Cerebellar nuclear complex (tissue), 1 donor: ENCODE measurements at places on chromosomes 2 and 18.

GRCh38 chr2:196565106-196565765, 74.3 kb upstream of the CCDC150 start:
- no peak for DNase-seq

GRCh38 chr2:188983427-188984064, 9.4 kb downstream of the COL3A1 start:
- no peak for DNase-seq

DNA sequence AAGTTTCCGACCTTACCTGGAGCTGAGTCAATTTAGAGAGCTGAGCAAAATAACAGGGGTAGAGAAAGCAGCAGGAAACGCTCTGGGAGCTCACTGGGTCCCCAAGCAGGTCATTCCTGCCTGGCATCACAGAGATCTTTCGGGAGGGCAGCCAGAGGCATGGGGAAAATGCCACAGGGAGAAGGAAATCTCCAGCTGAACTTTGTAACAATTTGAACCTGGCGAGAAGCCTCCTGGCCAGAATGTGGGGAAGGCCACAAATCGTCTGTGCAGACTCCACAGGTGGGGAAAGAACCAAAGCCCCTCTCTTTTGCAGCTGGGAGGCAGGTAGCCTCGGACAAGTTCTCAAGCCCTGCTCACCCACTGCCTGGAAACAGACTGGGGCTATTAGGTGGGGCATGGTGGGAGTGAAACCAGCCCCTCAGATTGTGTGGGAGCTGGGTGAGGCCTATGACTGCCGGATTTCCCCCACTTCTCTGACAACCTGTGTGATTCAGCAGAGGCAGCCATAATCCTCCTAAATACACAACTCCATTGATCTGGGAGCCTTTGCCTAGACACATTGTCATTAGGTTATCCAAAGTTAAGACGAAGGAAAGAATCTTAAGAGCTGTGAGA, 53.9 kb downstream of the INO80D start:
- DNase-seq = no peak

DNA sequence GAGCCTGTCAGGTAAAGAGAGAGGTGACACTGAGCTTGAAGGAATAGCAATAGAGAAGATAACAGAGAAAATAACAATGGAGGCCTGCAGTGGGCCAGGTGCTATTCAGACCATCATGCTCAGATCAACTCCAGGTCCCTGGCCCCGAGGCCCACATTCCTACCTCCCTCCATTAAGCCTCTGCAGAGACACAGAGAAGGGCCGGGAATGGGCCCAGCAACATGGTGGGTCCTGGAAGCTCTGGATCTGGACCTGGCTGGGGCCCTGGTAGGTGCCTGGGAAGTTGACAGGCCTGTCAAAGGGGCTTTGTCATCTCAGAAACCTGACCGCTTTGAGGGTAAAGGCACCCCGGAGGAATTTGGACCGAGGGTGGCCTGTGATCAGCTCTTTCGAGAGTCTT, 159.7 kb upstream of the GLI2 start:
- no peak for DNase-seq

DNA sequence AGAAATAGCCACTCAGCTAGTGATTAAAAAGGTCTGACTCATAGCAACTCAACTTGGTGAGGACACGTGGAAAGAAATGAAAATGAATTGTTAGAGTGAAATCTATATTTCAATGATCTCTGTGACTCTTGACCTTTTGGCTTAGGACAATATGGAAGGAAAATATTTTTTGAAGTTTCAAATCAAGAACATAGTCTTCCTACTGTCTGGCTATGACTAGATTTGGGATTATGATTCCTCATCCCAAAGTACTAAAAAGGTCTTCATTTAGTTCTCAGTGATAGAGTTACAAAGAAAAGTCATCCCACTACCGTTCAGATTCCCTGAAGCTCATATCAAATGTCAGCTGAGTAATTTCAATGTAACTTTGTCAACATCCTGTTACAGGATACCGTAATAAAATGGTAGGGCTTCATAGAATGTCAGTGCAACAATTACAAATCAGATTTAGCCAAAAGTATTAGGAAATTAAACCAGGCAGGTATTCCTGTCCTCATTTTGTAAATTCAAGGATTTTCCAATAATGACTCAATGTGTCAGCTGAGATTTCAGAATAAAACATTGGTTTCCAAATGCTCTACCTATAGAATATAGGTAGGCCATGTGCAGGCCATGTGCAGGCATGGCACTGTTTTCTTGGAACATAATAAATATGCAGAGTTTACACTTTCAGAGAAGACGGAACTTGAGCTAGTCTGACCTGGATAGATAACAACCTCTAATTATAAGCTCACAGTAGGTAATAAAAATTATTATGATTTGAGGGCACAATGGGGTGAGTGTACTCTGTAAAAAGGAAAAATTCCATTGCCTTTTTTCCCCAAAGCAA, 36.0 kb downstream of the ANKRD29 start:
- no peak for DNase-seq

DNA sequence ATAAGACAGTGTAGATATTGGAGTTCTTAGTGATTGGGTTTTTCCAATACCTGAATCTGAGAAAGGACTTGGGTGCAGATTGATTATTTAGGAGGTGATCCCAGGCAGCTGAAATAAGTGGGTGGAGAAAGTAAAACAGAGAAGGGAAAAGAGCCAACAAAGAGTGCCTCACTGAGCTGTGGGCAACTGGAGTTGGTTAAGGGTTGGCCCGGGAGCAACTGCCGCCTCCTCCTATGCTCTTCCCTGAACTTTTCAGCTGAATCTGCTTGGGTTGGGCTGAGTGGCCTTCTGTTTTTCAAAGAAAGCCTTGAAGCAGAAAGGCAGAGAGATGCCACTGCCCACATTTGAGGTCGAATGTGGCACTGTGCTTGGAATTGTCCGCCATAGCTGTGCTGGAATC, 20.9 kb upstream of the CCDC150 start:
- no peak for DNase-seq

DNA sequence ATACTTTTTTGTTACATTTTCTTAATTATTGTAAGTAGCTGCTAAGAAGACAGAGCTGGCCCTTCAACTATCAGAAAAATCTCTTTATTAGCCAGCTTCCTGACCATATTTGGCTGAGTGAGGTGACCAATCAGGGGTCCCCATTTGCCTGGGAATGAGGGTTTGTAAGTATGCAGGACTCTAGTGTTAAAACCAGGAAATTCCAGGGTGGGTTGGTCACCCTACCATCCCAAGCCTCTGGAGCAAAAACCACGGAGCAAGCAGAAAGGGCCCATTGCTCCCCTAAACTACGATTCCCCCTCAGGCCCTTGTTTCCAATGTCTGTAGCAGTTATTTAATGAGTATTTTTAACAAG, 165.6 kb upstream of the NCKAP5 start:
- DNase-seq = no peak

GRCh38 chr2:85269959-85270358, 57.8 kb downstream of the TGOLN2 start:
- DNase-seq = no peak

- DNase-seq = no peak
Observed at GRCh38 chr2:17190527-17190926, 327.7 kb downstream of the RAD51AP2 start.
